NCI-H1048 (cell line): ENCODE measurements at places on chromosomes 12 and 14.

- DNase-seq = no peak
Measured at GRCh38 chr14:30381861-30382480, 177.0 kb upstream of the G2E3 start.

DNA sequence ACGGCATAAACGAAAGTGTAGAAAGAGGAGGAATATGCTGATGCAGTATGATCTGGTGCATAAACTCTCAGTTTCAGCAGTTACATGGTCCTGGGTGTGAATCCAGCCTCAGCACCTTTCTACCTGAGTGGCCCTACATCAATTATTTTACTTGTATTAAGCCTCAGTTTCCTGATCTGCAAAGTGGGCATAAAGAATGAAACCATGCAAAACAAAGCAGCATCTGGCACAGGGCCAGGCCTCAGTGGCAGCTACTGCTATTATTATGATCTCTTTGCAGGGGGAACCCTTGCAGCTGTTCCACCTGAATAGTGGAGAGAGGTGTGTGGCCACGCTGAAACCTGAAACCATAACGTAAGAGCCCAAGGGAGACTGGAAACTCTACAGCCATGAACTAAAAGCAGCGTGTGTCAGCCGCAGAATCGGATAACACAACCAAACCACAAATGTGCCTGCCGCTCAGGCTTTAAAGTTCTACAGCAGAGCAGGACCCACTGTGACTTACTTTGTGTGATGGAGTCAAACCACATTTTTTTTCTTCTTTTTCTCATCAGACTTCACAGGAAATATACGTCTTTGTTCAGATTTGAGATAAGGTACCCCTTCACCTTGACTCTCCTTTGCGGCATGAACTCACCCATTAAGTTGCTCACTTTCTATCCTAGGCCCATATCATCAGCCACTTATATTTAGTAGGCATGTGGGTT, 29.2 kb upstream of the FOS start:
- DNase-seq = no peak

DNA sequence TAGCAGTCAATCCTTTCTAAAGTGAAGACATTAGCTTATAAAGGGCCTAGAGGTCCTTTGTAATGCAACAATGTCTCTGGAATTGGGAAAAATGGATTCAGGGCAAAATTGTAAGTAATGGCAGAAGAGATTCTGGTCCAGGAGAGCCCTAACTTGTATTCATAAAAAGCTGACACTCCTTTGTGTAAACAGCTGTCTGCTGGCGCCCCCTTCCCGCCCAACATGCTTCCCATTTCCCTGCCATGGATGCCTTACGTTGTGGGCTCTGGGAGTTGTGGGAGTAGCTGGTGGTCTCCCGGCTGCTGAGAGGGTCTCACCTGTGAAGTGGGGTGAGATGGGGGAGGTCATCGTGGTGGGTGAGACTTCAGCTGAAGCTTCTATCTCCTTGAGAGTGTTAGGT, 2.3 kb downstream of the ACRBP start:
- DNase-seq = no peak

- DNase-seq = no peak
Measured at GRCh38 chr14:56102941-56103340, 15.3 kb upstream of the PELI2 start.

- peak; percentile 40 for DNase-seq
Measured at GRCh38 chr12:132560614-132561426, 49.6 kb downstream of the LRCOL1 start.

GRCh38 chr12:104137001-104137901, 759 bp downstream of the NFYB start:
- no peak for DNase-seq

- DNase-seq = no peak
Measured at GRCh38 chr12:121494093-121494787, 86.6 kb downstream of the KDM2B start.

- DNase-seq = no peak
Measured at GRCh38 chr12:75814851-75815754, 216.5 kb downstream of the PHLDA1 start.

DNA sequence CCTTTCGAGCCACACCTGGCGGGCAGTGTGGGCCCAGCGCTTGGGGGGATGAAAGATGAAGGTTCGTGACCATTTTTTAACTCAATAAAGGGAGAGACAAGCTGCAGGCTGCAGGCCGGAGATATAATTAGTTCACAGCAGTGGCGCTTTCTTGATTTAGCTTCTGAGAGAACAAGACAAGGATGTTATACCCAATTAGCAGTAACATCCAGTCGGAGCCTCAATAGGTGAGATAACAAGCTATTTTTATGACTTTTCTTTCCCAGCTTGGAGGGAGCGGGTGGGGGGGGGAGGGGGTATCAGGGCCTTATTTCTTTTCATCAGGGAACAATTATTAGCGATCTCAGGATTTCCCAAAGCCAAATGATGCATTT, 9.1 kb downstream of the FAM222A start:
- no peak for DNase-seq

- DNase-seq = no peak
Measured at GRCh38 chr14:104542871-104543830, 36.4 kb upstream of the C14orf180 start.

DNA sequence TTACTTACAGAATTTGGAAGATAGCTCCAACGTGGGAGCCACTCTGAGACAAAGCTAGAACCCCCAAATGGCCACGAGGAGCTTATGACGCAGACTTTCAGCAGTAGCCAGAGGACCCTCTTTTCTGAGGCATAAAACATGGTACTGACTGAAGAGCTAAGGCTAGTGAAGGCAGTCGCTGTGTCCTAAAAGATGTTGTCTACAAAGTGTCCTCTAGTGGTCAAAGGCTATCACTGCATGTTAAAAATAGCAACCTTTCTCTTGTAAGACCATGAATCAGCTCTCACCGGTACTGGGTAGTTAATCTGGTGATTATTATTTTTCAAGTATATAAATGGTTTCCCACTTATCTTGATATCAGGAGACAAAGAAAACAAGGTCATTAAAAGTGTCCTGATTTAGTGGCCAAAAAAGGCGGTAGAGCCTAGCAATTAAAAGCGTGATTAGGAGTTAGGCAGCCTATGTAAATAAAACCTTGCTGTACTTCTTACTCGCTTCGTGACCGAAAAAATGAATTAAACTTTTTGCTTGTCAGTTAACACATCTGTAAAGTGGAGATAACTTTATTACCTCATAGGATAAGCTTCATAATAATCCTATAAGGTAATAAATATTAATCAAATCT, 47.0 kb upstream of the LGR5 start:
- DNase-seq = peak; percentile 8

- DNase-seq = no peak
Measured at GRCh38 chr12:119980242-119980641, 8.8 kb upstream of the BICDL1 start.

- no peak for DNase-seq
Measured at GRCh38 chr14:91405724-91406435, 11.7 kb downstream of the CCDC88C start.

- no peak for DNase-seq
Measured at GRCh38 chr12:119463211-119463926, 128.8 kb downstream of the CCDC60 start.

GRCh38 chr14:99910337-99911309, 117.4 kb downstream of the EML1 start:
- no peak for DNase-seq

DNA sequence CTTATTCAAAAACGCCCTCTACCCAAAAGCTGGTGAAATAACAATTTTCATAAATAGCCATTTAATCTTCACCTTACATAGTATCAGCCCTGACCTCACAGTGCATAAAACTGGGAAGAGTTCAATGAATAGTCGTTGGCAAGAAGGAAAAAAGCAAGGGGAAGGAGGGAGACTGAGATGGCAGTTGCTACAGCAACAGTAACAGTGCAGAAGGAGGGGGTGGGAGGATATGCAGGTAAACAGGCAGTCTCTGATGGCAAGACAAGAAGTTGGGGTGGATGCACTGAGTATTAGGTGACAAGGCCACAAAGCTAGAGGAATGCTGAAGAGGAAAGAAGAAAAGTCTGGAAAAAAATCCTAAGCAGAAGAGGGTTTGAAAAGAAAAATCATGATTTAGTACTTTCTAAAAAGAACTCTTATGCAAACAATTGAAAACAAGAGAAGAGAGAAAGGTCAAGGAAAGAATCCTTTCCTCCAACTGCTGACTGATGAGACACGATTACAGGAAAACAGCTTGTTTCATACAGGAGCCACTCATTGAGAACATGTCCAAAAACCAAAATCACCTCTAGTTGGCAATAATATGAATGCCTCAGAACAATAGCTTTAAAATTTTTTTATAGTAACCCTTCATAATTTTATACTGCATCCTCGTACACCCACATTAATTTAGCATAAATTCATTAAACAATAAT, 56.0 kb downstream of the DCAF5 start:
- no peak for DNase-seq

GRCh38 chr12:63821781-63822251, 22.7 kb upstream of the SRGAP1 start:
- DNase-seq = no peak

- no peak for DNase-seq
Measured at GRCh38 chr14:47435331-47435965, 240.0 kb downstream of the MDGA2 start.

- DNase-seq = no peak
Measured at GRCh38 chr14:68634874-68635595, 157.8 kb downstream of the ZFP36L1 start.

DNA sequence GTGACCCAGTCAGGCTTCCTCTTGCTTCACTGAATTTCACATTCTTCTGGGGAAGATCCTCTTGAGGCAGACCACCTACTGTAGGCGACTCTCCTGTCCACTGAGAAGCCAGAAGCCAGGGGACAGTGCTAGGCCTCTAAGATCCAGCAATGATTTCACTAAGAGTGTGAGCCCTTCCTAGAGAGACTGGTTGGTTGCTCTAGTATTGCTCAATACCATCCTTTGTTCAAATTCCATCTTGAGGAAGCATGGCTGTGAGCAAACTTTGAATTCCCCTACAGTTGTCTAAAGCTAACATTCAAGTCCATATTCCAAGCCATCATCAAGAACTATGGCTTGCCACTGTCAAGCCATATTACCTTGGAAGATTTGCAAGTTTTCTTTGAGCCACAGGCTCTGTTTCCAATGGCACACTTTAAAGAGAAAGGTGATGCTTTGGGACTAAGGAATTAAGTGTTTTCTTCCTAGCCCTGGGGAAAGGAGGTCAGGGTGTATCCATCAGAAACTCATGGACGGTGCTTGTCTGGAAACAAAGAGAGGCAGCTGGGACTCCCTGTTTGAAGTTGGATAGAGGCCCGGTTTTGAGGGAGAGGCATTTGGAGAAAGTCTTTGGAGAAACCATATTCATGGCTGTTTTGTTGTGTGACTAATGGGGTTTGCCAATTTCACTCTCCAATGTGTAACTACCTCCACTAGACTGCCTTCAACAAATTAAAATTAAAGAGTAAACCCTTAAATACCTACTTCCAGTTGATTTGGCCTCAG, 1217.9 kb downstream of the VRK1 start:
- no peak for DNase-seq

- no peak for DNase-seq
Measured at GRCh38 chr12:88552610-88553079, 27.6 kb downstream of the KITLG start.

GRCh38 chr12:111443586-111443985, 37.9 kb downstream of the SH2B3 start:
- no peak for DNase-seq

GRCh38 chr14:33363682-33364081, 425.0 kb downstream of the NPAS3 start:
- no peak for DNase-seq

DNA sequence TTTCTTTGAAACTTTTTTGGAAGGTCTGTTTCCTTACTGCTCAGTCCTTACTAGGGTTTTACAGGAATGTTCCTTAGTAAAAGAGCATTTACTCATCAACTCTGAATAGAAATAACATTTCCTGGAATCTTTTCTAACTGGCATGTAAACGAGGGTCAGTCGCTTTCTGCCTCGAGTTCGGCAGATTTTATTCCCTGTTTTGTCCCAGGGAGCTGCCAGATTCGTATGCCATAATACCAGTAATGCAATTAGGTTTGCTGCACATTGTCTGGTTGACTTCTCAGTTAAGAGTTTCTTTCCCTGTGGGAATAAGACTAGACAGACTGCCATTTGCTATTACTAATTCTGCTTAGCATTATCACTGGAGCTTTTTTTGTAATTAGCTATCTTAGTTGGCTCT, 91.9 kb downstream of the VRK1 start:
- no peak for DNase-seq

DNA sequence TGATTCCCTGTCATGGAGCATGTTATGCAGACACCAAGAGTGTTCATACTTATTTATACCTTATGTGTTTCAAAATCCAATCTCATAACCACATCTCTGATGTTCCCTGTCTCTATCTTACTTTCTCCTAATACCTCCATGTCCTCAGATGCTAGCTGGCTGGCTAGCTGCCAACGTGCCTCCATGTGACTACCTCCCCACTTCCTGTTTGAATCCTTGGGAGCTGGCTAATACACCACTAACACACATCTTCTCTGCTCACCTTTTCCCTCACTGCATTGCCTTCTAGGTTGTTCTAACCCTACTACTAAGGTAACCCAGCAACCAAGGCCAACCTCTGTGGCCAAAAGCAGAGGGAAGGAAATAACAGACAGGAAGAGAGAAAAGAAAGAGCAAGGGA, 27.3 kb downstream of the TTC5 start:
- DNase-seq = no peak

DNA sequence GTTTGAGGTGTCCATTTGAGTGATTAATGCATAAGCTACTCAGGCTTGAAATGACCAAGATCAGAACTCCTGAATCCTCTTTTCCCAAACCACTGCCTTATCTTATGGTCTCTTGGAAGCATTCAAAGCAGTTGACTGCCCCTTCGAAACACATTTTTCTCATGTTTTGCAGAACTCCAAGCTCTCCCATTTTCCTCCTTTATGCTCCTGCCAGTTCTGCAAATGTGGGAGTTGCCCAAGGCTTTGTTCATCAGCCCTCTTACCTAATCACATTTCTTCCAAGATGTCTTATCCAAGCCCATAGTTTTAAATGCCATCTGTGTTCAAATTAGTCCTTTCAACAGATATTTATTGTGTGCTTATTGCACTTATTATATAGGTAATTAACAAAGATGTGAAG, 1.8 kb upstream of the DNAAF2 start:
- no peak for DNase-seq

GRCh38 chr12:131027264-131027663, 73.6 kb downstream of the ADGRD1 start:
- no peak for DNase-seq

- DNase-seq = no peak
Measured at GRCh38 chr12:13670285-13670866, 311.0 kb downstream of the GRIN2B start.

GRCh38 chr14:92599811-92600210, 86.2 kb downstream of the RIN3 start:
- DNase-seq = no peak

DNA sequence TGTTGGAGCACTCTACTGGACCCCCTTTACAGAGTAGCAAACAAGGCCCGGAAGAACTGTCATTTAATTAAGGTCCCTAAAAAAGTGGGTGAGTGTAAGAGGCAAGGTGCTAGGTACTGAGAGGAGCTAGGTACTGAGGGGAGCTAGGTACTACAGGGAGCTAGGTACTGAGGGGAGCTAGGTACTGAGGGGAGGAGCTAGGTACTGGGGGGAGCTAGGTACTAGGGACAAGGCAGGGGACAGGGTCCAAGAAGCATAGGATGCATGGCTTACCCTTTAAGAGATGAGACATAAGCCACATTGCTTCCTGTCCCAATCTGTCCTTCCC, 4.9 kb downstream of the KRT5 start:
- DNase-seq = no peak
